ENCODE measurements at places on chromosomes 4 and X.

DNA sequence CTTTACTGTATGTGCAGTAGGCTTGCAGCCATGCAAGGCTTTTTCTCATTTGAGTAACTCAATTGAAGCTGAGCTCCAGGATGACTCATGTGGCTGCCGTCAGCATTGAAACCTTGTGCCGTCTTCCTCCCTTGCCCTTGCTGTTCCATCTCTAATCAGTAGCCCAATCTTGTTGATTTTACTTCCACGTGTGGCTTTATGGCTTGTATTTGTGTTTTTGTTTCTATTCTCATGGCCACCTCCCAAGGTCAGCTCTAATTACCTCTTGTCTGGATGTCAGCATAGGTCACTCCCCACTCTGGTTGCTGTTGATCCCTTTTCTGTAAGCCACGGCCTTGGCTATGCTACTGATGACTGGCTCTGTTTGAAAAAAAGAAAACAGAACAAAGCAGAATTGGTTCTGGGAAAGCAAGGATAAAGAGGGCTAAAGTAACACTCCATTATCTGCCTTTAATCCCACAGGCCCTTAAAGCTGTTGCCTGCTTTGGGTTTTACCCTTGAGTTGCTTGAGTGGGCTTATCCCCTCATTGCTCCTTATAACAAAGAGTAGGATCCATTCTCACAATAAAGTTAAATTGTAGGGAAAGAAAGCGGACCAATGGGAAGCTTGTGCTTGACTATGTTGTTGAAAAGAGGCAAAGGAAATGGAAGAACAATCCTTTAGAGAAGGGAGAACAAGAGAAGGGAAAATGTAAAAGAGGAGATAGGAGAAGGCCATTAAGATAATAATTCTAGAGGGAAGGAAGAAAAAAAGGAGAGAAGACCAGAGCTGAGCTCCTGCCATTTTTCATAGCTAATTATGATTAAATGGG, 173.9 kb upstream of the PGRMC2 start:
- DNase-seq, result no peak

GRCh38 chr4:6991771-6992557, 51.2 kb upstream of the TADA2B start:
- no peak for DNase-seq

DNA sequence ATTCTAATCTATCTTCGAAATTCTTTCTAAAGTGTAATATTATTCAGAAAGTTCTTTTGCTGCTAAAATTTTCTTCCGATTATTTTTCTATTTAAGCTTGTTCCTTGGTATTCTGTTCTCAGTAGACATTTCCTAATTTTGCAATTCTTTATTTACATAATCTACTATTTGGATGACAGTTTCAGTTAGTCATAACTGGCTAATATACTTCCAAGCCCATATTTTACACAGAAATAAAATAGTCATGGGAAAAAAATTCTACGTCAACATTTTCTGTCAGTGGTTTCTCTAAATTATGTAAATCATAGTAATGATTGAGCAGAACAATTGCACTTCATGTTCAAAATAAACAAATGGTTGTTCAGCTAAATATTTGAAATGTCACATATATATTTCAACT, 178.0 kb upstream of the ANKRD50 start:
- no peak for DNase-seq

DNA sequence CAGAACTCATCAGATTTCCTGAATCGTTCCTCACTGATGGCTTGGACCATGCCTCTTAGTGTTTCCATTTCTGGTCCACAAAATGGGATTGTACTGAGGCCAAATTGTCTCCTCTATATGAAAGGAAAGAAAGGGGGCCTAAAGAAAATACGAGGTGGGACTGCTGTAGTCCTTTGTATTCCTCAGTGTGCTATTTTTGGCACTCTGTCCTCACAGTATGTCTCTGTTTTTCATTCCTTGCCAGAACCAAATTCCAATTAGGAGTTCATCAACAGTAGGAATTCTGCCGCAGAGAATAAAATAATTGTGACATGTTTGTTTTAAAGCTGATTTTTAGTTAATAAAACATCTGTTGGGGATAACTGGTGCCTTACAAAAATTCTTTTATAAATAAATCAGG, 515.7 kb downstream of the SMARCA1 start:
- no peak for DNase-seq

- no peak for DNase-seq
Observed at GRCh38 chr4:101039367-101039766, 308.0 kb downstream of the PPP3CA start.

DNA sequence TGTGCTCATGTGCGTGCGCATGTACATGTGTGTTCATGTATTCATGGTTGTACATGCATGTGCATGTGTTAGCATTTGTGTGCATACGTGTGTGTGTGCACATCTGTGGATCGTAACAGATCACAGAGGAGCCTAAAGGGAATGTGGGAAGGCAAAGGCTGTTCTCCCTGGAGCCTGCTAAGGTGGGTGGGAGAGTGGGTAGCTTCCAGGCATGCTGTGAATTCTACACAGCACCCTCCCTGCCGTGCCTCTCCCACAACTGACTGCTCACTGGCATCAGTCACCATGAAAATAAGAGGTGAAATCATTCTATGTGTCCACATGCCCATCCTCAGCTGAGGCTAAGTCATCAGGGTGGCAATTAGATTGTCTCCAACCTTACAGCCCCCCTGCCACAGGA, 600.9 kb downstream of the MID1IP1 start:
- DNase-seq, result no peak

DNA sequence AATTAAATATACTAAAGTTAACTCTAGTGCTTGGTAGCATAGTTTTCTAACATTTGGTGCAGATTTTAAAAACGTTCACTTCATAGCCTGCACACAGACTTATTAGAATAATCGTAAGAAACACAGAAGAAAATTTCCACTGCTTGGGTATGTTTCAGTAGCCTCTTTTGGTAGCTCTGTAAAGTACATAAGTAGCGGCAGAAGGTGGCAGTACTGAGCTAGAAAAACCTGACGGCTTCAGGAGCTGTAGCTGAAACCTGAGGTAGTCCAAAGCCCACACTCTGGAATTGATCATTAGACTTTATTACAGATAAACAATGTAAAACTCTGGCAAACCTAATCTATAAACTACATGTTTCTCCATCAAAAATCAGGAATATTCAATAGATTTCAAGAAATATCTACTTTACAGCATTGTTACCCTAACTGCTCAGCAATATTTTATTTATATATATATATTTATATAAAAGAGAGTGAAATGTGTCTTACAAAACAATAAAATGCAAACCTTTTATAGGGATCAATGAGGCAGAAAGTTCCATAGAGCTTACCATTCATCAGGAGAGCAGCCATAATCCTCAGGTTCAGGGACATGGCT, 88.2 kb downstream of the ATP8A1 start:
- no peak for DNase-seq

DNA sequence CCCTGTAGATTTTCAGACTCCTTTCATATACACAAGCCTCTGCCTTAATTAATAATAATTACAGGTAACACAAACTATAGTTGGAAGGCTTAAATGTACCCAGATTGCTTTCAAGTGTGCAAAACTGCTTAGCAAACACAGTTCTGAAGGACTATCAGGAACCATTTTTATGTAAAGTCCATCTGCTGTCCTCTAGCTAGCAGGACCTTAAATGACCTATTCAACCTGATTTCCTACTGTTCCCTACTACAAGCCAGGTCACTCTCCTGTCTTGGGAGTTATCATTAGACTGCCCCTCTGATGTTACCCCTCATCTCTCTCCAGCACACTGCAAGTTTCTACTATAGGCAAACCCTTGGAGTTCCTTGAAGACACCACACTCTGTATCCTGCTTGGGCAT, 157.3 kb downstream of the GBA3 start:
- no peak for DNase-seq

DNA sequence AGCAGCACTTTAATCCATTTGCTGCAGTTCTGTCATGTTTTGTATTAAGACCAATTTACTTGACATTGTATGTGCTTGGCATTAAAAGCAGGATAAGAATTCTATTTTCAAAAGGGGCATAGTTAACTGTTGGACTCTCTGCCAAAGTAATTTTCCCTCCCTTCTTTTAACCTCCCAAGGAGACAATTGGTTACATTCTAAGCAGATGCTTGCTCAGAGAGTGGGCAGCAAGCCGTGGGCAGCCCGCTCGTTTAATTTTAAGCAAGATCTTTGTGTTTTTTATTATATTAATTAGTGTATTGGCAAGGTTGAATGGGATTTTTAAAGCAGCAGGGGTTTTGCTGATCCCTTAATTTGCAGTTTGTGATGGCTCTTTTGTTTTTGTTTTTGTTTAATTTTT, 37.1 kb upstream of the KLHL8 start:
- no peak for DNase-seq

- DNase-seq, result no peak
Observed at GRCh38 chr4:104032896-104033295, 313.1 kb upstream of the TACR3 start.

Data from Peyer's patch (tissue), 4 donors.